ENCODE measurements at places on chromosomes 3 and 15.

DNA sequence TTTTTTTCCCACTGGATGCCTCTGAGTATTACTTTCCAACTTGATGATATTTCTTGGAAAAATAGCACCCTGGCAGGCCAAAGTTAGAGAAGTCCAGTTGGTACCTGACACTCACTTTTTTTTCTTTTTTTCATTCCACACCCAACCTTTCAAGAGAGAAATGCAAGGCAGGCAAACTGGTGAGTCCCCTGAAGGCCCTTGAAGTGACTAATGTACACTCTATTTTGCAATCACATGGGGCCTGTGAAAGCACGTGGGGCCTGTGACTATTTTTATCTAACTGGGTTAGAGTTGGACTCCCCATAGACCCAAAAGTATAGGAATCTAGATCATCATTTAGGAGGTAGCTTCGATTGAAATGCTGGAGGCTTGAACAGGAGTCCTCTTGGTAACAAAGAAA lies 316.7 kb downstream of the CHL1 start:
- peak; percentile 67 for DNase-seq

GRCh38 chr15:87747087-87747486 lies 509.5 kb downstream of the NTRK3 start:
- no peak for DNase-seq

DNA sequence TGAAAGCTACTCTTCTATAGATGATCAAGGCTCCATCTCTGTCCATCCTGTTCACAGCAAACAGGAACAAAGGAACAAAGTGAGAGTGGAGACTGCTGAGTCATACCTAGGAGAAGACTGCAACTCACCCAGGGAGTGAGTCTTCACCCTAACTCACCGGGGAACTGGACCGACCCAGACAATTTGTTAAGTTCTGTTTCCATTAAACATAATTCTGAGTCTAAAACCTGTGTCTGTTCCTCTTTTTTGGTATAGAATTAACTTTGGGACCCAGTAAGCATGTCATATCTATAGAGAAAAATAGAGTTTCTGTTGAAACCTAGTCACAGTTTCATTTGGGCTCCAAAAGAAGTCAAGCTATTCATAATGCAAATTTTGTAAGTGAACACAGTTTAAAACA lies 21.6 kb downstream of the CCDC80 start:
- peak; percentile 41 for DNase-seq

DNA sequence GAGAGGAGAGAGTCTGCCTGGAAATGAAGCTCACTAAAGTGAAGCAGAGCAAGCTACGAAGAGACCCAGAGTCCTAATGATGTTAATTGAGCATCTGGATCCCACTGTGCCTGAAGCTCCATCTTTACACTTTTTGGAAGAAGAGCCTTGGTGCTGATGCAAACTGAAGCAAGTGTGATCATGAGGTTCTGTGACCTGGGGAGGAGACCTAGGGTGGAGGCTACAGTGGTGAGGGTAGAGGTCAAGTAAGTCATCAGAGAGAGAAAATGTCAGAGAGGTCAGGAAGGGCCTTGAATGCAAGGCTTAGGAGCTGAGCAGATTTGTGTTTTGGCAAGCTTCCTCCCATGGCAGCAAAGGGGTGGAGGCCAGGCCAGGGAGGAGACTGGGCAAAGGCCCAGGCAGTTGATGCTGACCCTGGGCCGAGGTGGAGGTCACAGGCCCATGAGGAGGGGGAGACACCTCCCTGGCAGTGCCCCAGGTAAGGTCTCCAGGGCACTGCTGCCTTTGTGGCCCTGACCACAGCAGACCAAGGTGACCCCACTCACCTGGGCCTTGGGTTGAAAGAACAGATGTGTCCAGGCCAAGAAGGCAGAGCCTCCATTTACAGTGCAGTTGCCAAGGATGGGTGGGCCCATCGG lies 1.6 kb downstream of the GRIP2 start:
- no peak for DNase-seq

DNA sequence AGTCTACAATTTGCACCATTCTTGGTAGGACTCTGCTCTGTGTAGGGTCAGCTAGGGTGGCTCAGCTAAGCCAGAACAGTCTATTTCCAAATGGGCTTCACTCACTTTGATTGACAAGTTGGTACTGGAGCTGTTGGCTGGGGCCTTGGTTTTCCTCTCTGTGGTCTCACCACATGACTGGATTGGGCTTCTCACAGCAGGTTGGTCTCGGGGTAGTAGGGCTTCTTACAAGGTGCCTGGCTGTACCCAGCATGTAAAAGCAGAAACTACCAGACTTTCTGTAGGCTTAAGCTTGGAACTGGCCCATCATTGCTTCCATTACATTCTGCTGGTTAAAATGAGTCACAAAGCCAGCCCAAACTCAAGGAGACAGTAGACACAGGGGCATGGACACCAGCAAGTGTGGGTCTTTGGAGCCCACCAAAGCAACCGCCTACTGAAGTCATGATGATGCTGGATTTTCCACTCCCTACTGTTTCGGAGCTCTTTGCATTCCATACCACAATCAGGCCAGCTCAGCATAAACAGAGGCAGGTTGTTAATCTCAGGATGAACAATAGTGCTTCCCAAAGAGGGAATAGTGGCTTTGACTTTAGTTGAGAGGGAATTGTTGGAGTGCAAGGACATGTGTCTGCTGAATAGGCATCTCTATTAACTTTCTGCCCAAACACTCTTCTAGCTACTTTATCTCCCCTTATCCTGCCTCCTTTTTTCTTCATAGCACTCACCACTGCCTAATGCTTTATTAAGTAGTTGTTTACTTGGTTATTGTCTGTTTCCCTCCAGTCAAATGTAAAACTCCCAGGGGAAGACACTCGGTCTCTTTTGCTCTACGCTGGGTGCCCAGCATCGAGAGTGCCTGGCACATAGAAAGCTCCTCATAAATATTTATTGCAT lies 78.0 kb upstream of the RARB start:
- peak; percentile 69 for DNase-seq

DNA sequence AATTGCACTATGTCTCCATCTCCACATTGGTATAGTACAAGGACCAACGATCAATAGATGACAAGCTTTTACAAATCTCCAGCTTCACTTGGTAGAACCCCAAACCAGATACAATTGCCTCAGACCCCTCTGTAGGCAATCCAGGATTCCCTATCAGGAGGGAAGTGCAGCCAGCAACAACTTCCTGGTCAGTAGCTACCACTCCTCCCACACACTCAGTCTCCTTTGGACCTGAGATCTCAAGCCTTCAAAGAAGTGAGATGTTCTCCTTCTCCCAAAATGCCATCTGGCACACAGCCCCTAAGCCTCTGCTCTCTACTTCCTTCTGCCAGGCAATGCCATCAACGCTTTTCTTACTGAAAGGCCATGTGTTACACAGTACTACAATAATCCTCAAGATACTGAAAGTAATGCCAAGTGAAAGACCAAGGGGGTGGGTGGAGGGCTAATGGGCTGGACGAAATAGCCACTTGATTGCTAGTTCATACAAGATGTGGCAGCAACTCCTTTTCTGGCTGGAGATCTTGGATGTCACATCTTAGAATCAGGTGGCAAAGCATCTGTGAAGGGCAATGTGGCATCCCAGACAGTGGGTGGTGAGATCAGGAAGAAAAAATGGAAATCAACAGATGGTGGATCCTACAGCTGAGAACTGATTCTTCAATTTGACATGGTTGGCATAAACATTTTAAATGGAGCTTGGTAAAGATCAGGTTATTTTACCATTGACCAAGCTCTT lies 75.3 kb upstream of the ACP3 start:
- no peak for DNase-seq
